A549 treated with GW870086 at 1 μM for 4 hours (cell line): ENCODE measurements at places on chromosomes 4 and X. TPM values are rescaled to one million over a fixed set of nuclear protein-coding genes. Genes with fewer than 3 reads are reported as not detected.

PPP4R3C gene
- not detected in 5 replicates for total RNA-seq

ZNF157 gene
- total RNA-seq: 0.06 to 0.07 TPM (median 0.06 TPM) in 3 of 5 replicates, not detected in the others

RTL9 gene
- total RNA-seq: 0.06 to 0.13 TPM (median 0.09 TPM) in 5 replicates

EPHA5 gene
- total RNA-seq: 0.11 to 0.48 TPM (median 0.34 TPM) in 5 replicates

PNMA6E gene
- total RNA-seq: 0.07 TPM in 1 of 5 replicates, not detected in the others

RBM46 gene
- total RNA-seq: not detected in 5 replicates

ARHGAP36 gene
- not detected in 5 replicates for total RNA-seq

SPANXC gene
- total RNA-seq: 0.58 to 0.65 TPM (median 0.64 TPM) in 3 of 5 replicates, not detected in the others

UGT2B15 gene
- total RNA-seq: 0.06 to 0.17 TPM (median 0.09 TPM) in 3 of 5 replicates, not detected in the others

FABP2 gene
- total RNA-seq: not detected in 5 replicates
